ENCODE measurements at places on chromosomes 3 and 15.

- no peak for DNase-seq
Observed at GRCh38 chr3:13104511-13104910, 31.3 kb upstream of the IQSEC1 start.

GRCh38 chr3:143835312-143835711 is 13.0 kb downstream of the SLC9A9 start:
- DNase-seq, result no peak

DNA sequence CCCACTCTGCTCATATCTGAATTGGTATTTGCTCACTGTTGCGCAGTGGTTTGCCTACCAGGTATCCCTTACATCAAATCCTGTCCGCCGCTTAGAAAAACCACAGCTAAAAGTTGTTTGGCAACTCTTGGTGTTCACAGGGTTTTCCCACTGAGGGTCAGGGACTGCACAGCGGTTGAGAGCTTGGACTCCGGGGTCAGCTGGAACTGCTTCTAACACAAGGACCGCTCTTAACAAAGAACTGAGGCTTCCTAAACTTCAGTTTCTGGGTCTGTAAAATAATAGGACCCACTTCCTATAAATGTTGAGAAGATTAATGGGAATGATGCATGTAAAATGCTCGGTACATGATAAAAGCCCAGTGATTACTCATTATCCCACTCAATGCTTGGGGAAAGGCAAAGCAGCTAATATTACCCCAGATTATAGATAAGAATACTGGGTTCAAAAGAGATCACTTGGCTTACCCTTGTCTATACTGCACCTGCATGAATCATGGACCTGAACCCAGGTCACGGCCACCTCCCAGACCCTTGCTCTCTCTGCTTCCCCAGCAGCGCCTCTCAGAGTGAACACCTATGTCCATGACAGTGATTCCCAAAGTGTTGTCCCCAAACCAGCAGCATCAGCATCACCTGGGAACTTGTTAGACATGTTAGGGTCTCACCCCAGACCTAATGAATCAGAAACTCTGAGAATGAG is 36.1 kb downstream of the LIPC start:
- no peak for DNase-seq

GRCh38 chr3:195769551-195769950 is 42.2 kb downstream of the MUC4 start:
- no peak for DNase-seq

DNA sequence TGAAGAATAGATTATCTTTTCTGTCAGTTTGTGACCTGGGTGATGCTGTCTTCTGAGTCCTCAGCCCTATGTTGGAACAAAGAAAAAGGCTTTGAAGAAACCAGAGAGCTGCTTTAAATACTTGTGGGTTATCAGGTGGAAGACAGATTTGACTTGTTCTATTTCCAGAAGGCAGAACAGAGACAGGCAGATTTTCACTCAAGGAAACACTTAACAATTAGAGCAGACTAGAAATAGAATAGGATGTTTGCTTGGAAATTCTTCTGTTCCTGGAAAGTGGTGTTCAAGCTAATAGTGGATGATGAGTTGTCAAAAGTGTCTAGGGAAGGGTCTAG is 219.4 kb downstream of the UBE2E2 start:
- DNase-seq, result no peak

GRCh38 chr3:127096256-127097071 is 96.5 kb upstream of the PRR23E start:
- no peak for DNase-seq

DNA sequence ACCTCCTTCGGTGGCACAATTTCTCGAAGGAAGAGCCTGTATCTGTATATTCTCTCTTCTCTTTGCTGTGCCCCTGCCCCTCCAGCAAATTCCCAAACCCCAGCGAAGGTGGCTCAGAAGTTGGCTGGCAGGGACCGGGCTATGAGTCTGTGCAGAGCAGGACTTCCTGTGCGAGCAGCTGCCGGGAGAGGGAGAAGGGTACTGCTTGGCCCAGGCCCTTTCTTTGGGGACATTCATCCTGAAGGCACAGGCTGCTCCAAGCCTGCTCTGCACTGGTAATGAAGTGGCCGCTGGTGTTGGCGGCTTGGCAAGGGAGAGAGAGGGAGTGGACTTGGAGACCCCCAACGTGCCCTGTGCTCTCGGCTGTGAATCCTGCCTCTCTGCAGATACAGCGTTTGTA is 1.5 kb downstream of the SLC6A11 start:
- no peak for DNase-seq

GRCh38 chr3:12472796-12473195 is 11.5 kb upstream of the TSEN2 start:
- DNase-seq, result no peak

- no peak for DNase-seq
Observed at GRCh38 chr3:125186261-125186787, 26.2 kb downstream of the SLC12A8 start.

DNA sequence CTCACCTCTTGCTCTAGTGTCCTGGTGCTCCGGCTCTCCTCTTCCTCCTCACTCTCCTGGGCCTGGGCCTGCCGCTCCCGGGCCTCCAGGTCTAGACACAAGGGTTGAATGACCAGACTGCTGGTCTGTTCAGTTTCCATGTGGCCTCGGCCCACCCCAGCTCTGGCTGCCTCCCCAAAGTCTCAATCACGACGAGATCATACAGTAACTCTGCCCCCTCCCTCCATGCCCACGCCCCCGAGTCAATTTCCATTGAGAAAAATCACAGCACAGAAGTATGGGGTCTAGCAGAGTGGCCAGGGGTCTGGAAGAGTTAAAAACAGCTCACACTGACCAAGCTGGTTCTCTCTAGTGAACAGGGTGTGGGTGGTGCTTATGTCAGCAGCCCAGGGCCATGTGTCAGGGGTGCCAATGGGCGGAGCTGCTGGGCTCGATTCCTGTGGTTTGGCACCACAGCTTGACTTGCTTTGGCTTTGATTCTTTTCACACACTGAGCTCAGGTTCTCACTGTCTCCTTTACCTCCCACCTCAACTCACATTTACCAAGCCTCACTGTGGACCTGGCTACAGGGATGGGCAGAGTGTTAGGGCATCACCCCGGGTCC is 6.9 kb downstream of the C15orf62 start:
- DNase-seq, result no peak

DNA sequence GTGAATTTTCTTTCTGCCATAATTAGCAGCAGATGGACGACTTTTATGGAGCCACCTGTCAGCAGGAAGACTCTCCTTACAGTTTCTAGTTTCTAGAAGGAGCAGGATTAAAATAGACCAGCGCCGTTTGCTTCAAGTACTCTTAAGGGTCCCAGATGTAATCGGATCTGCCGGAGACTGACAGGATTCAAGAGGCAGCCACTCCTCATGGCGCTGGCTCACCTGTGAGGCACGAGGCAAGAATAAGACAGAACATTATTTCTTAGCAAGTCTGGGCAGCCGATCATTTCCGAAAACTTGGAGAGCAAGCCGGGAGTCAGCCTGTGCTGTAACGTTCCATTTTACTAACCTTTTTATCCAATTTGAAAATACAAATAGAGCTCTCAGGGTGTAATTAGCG is 410.4 kb upstream of the RORA start:
- DNase-seq, result no peak

- DNase-seq, result no peak
Observed at GRCh38 chr15:74642348-74642733, 26.7 kb downstream of the CLK3 start.

DNA sequence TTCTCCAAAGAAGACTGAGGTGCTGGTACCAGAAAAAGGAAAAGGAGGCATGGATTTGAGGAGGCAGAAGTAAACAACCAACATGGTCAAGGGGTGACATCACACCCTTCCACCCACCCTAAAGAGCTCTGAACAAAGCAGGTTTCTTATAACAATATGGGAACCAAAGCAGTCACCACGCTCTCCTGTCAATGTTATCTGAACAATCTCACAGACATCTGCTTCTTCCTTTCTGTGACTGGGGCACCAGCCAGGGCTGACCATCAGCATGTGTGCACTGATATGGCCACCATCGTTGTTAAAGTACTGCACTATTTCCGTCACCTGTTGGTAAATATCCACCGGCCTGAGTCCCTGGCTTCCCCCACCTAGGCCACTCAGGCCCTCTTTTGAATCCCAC is 252.9 kb downstream of the SHQ1 start:
- no peak for DNase-seq

DNA sequence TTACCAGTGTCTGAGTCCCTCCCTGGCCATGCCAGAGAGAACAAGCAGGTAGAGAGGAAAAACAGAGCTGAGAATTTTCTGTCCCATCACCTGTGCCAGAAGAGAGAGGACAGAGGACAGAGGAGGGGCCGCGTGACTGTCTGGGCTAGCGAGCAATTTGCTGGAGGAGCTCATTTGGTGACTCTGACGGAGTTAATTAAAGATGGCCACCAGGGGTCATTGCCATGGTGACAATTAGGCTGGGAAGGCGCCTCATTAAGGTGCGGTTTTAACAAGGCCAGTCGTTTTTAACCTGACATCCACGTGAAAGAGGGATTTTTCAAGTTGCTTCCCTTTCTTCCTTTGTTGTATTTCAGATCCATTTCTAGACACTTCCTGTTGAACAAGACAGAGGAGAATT is 72.4 kb downstream of the RHCG start:
- DNase-seq, result no peak

GRCh38 chr15:73927003-73927475 is 777 bp downstream of the LOXL1 start:
- DNase-seq, result peak; percentile 38

DNA sequence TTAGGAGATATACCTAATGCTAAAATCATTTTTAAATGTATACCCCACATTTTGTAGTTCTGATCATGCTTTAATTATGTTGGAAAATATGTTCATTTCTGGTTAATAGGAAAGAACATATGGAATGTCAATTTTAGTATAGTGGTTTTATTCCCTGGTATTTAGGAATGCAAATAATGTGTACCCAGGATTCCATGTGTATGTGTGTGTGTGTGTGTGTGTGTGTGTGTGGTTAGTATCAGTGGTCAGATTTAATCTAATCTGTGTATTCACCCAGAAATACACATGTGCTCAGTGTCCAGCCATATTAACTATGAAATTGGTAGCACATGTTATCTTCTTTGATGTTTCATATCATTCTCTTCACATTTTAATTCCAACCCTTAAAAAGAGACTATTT is 233.5 kb upstream of the DCBLD2 start:
- DNase-seq, result no peak

- DNase-seq, result no peak
Observed at GRCh38 chr3:19074257-19074900, 73.9 kb upstream of the KCNH8 start.

GRCh38 chr15:34366271-34367065 is 528 bp downstream of the LPCAT4 start:
- peak; percentile 41 for DNase-seq

DNA sequence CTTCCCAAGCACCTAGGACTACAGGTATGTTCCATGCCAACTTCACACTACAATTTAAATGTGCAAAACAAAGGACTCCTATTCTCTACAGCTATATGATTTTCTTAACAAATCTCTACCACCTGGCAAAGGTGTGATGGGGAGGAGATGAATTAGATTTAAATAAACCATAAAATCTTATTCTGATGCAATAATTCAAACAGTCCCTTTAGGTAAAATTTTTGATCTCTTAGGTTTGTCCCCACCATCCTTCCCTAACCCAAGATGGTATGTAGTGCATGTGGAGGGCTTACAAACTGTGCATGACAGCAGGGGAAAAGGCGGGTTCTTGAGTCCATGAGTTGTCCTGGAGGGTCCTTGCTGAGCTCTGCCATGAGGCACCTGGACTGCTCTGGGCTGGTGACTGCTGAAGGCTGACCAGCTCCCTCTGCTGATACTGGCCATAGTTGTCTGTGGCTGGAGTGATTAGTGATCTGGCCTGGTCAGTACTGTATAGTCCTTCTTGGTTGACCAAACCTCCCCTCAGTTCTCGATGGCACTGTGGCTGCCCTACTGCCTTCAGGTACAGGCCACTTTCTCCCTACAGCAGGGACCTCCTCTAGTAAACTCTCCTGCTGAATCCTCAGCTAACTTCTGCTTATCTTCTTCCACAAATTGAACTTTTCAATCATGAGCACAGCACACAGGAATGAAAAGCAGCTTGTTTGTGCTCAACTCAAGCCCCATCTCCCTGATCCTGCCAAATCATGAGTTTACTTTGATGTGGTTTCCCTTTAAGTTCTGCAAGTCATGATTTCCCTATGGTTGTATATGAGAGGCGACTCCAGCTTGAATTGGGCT is 30.1 kb downstream of the CFAP161 start:
- no peak for DNase-seq

DNA sequence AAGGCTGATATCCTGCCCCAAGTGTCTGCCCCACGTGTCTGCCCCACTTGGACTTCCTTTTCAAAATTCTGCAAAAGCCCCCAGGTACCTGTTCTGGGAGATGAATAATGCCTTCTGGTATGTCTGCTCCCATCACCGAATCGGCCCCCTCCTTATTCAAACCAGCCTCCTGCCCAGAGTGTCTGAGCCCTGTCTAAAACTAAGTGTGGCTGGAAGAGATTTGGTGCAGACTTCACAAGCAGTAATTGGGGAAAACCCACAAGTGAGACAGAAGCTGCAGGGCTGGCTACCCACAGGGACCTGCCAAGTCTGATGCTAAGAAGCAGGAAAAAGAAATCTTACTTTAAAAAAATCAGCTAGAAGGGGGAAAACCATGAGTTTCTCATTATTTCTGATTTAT is 85.1 kb downstream of the DUT start:
- DNase-seq, result no peak

DNA sequence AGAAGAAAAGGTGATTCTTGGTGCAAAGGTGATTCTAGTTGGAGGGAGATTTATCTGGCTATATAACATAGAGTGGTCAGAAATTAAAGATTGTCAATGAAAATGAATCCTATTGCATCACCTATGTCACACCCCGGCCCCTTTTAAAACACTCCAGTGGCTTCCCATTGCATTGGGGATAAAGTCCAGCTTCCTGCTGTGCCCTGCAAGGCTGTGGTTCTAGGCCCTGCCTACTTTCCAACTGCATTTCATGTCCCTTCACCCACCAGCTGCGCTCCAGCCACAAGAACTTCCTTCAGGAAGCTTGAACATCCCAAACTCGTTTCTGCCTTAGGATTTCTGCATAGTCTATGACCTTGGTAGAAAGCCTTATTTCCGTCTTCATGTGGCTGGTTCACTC is 118.7 kb upstream of the UMPS start:
- DNase-seq, result no peak

GRCh38 chr3:188673646-188674186 is 498.1 kb upstream of the TPRG1 start:
- DNase-seq, result no peak

DNA sequence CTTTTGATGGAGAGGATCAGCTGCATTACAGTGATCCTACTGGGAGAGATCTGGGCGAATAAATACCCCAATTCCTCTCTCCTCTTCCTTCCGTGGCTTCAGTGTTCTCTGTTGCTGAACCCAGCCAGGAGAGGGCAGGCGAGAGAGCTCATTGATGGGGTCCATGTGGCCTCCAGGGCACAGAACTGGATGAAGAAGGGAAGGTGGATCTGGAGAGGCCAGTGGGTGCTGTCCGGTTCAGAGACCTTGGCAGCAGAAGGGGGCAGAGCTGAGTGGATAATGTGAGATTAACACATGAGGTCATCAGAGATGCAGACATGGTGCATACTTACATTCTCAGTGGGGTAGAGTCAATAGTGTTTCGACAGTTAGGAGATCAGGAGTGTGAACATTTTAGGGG is 193.6 kb downstream of the CLSTN2 start:
- no peak for DNase-seq

Data from T-helper 9 cell (primary cell).